RPMI8226 (cell line): ENCODE measurements at places on chromosomes 6 and 20.

GRCh38 chr6:42745640-42746462 is at the start of gene TBCC:
Gene TBCC (minus strand): TSS chr6:42746103. CDS start chr6:42746073, 30 bp downstream.
- DNase-seq: peak; percentile 98

- no peak for DNase-seq
These were observed 48.9 kb downstream of the TMEM244 start for GRCh38 chr6:129812145-129812777.

DNA sequence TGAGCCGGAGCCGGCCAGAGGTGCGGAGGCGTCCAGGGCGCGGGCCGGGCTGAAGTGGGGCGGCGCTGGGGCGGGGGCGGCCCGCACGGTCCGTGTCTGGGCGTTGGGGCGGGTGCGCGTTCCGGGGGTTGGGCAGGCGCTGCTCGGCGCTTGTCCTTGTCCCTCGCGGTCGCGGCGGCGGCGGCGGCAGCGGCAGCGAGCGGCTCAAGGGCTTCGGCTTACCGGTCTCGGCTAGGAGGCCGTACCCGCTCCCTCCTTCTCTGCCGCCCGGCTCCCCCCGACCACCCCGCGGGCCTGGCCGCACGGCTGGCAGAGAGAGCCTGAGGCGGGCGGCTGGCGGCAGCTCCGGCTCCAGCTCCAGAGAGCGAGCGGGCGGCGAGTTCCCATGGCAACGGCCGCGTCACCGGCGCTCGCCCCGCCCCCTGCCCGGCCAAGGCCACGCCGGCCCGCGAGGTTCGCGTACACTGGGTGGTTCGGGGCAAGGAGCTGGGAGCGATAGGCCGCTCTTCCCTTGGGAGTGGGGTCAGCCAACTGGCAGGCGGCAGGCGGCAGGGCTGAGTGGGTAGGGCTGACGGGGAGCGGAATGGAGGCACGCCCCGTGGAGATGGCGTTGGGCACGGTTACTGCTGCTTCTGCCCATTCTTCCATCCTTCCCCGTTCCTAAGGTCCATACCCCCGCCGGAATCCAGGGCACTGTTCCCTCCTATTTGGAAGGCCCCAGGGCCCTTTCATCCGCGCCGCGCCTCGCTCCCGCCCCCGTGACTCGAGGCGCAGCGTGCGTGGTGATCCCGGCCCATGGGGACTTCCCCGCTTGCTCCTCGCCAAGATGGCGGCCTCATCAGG is at the start of gene LRRC73:
TSS of gene LRRC73 (minus strand) at position 363 of the 843 bp plus-strand sequence. CDS start 561 bp downstream, outside the sequence.
- peak; percentile 85 for DNase-seq

- DNase-seq: peak; percentile 52
These were observed 530 bp downstream of the GOPC start for GRCh38 chr6:117601811-117602150.

DNA sequence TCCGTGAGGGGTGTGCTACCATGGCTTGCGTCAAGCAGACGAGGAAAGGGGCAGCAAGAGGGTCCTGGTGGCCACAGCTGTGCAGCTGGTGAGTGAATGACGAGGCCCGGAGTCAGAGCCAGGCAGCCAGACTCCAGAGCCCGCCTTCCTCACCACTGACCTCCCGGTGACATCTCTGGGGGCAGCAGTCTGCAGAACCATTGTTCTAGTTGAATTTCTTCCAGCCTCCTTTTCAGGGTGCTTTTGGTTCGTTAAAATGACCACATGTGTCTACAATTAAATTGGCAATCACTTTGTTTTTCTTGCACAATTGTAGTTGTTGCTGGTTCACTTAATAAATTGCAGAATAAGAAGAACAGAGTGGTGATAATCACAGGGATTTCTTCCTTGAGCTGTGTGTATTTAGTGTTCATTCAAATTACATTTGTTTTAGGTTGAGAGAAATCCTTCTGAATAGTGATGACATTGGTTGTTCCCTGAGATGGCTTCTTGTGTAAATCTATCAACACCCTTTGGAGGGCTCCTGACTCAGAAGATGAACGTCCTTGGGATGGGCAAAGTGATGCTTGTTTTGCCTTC is 96.4 kb downstream of the TULP4 start:
- no peak for DNase-seq

DNA sequence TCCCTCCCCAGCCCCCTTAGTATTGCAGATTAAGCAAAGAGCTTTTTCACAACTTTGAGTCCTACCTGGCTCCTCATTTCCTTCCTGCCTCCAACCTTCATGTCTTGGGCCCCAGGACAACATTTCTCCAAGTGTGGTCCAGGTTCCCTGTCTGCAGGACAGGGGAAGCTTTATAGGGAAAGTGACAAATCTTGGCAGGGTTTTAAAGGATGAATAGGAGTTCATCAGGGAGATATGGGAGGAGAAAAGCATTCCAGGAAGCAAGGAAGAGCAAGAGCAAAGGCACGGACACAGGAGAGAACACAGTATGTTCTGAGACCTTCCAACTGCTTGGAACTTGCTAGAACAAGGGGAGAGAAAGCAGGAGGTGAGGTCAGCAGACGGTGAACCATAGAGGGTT is 1.9 kb downstream of the BPIFB1 start:
- DNase-seq: no peak

DNA sequence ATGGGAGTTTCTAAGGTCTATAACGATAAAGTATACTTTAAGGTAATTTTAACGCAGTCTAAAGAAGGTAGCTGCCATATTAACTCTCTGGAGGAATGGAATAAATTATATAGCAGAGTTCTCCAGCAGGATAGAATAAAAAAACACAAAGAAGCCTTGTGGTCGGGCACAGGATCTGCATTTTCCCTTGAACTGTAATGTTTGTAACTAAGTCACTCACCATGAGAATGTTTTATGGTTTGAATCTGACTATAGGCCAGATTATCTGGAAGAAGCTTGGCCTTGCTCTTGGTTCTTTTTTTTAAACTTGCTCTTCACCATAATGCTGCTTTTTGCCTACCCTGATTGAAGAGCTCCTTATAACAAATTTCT is 238.8 kb upstream of the NOX3 start:
- DNase-seq: no peak

GRCh38 chr20:3783068-3783489 is 1.8 kb upstream of the SPEF1 start:
- no peak for DNase-seq
